ENCODE measurements at places on chromosomes 7 and 10.

DNA sequence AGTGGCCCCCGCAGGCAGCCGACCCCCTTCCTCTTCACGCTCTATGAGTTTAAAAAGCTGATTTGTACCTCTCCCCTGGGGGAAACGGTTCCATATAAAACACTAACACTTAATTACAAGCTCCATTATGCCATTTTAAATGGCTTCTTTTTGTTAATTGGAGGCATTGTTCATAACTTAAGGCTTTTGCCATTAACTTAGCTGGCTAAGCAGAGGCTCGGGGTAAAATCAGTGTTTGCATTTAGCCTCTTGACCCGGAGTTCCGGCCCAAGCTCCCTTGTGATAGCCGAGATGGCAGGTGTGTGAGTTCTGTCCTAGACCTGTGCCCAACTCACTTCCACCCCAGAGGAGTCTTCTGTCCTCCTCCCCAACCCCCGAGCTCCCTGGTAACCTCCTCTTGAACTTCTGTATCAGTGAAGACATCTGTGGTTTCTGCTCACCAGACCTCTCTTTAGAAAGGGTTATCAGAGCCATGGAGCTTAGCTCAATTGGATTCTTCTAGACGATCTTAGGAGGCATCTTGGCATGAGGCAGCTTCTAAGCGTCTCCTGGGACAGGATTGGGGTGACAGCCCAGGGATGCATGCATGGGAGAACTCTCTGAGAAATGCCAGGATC is 34.2 kb upstream of the SH2B2 start:
- DNase-seq = no peak

- no peak for DNase-seq
These were observed 4.5 kb upstream of the AIFM2 start for GRCh38 chr10:70137135-70137534.

- no peak for DNase-seq
These were observed 58.4 kb downstream of the MAPK8 start for GRCh38 chr10:48364659-48365405.

- DNase-seq = no peak
These were observed 471.3 kb downstream of the PARD3 start for GRCh38 chr10:34343764-34344163.

DNA sequence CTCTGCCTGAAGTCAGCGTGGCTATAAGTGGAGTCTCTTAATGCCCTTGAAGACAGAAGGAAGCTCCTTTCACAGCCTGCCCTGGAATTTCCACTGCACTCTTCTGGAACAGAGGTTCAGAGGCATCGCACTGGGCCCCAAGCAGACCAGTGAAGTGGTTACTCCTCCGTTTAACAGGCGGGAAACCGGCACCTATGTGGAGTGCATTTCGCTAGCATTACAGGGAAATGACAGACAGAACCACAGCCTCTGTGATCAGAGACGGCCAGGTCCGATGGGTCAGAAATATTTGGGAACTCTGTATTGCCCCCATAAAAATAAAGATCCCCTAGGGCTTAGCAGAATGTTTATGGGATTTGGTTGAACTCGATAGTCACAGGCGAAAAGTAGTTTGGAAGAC is 406.9 kb upstream of the PRKCQ start:
- no peak for DNase-seq

DNA sequence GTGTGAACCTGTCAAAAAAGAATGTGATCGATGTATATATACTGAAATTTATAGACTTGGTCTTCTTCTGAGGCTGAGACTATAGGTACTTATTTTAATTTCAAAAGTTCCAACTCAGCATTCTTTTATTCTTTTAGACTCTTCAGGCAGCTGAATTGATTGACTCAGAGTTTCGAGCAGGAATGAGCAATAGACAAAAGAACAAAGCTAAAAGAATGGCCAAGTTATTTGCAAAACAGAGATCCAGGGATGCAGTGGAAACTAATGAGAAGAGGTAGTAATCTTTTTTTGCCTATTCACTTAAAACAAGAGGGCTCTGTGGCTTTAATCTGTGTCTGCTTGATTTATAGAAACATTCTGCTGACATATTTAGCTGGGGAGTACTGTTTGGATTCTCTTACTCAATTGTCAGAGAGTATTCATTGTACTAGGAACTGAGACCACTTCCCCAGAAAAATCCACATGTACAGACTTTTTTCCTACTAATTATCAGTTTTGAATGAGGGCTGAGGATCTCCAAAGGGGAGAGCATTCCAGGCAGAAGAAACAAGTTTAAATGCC is 30.1 kb downstream of the BTAF1 start:
- DNase-seq = no peak

GRCh38 chr7:80826520-80827238 is 92.2 kb downstream of the SEMA3C start:
- no peak for DNase-seq

GRCh38 chr10:78516756-78517155 is 483.1 kb downstream of the RPS24 start:
- no peak for DNase-seq

DNA sequence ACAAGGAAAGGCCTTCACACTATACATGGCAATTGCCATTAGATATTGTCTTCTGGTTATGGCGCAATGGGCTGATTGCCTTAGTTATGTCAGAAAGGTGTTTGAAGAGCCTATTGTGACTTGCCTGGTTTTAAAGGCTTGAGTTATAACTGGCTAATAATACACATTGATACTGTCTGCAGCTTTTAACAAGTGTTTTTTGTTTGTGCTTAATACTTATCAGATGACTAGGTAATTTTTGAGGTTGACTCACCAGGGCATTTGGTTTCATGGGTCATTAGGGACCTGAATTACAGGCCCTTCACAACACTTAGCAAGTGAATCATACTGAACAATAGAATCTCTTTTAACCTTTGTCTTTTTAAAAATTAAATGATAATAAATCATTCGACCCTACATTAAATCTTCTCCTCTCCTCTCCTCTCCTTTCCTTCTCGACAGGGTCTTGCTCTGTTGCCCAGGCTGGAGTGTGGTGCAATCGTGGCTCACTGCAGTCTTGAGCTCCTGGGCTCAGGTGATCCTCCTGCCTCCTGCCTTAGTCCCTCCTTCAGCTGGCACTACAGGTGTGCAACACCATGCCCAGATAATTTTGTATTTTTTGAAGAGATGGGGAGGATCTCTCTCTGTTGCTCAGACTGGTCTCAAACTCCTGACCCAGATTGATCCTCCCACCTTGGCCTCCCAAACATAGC is 196.3 kb downstream of the JCAD start:
- no peak for DNase-seq

DNA sequence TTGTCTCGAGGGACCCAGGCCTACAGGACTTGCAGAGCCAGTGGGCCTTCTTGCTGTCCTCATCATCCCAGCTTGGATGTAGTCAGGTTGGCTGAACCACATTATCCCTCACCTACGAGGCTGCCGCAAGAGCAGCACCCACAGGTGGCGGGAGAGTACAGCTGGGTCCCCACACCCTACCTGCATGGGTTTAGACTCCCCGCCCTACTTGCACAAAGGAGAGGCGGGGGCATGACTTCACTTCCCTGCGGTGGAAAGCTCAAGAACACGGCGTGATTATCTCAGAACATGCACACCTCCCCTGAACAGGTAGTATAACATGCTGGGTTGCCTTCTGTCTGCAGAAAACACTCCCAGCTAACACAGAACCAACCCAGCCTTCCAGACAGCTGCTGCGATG is 57.5 kb downstream of the CTBP2 start:
- DNase-seq = no peak

GRCh38 chr10:83199374-83199773 is 939.9 kb upstream of the GHITM start:
- no peak for DNase-seq

DNA sequence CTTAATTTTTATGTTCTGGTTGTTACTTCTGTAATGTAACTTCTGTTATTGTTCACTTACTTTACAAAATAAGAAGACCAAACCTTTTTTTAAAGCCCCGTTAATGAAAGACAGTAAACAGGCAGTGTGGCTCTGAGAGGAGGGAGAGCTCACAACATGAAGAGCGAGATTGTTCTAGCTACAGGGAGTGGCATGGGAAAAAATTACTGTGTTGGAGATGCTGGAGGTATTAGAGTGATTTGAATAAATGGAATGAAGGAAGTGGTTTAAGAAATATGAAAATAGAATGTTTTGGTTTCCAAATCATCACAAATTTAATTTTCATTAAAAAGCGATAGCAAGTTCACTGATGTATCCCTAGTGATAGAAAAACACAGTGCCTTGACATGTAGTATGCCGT is 31.8 kb downstream of the REEP3 start:
- DNase-seq = no peak

DNA sequence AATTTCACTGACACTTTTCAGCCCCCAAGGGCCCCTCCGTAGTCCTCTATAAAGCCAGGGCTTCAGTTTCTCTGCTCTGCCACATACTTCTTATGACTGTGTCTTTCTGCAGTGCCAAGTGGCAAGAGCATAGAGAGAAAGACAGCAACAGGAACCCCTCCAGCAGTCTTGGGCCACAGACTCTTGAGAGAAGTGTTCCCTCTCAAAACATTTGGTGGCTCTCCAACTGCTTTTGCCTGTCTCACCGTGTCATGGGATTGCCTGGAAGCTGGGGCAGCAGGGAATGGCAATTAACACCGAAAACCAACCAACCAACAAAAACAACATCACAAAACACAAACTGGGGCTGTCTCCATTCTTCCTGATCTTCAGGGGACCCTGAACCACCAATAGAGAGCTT is 73.8 kb upstream of the ELN start:
- DNase-seq = no peak

DNA sequence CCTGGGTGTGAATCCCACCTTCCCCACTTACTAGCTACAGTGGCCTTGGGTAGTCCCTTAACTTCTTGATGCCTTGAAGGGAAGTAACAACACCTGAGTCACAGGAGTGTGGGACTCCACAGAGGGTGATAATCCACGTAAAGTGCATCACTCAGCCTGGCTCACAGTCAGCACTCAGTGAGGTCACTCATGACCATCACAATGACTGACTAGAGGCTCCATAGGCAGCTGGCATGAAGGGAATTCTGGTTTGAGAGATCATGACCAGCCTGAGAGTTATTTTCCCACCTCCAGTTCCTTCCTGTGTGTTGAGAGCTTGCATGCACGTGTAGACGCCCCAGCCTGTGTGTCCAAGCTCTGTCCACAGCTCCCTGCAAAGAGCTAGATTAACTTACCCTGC is 34.8 kb downstream of the NEUROG3 start:
- no peak for DNase-seq

DNA sequence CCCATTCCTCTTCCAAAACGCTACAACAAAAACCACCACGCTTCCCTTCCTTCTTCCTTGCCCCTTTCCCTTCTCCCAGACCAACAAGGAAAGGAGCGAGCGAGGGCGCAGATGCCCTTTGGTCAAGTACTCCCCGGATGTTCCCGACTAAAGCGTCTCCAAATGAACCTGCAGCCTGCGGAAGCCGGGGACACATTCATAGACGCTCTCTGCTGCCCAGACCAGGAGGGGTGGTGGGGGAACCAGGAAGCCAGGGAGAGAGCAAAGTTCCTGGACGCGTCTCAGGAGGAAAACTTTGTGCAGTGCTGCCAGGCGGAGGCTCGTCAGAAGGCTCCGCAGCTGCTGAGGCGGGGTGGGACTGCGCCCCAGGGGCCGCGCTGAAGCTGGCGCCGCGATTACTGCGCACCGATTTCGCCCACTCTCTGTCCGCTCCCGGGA is 754 bp downstream of the SEMA3D start:
- no peak for DNase-seq

Data from activated CD4-positive, CD25-positive, alpha-beta regulatory T cell treated with anti-CD3 and anti-CD28 coated beads, Interleukin-2, amount 50 U/mL, for 16 hours (primary cell).